Esophagus (tissue), 2 donors: ENCODE measurements at places on chromosomes 7 and 10. TPM values are rescaled to one million over a fixed set of nuclear protein-coding genes. Genes with fewer than 3 reads are reported as not detected.

Gene GHRHR
- polyA plus RNA-seq, result not detected

Gene MPP7
- 19.7 TPM for polyA plus RNA-seq

Gene CPA1
- 0.20 TPM for polyA plus RNA-seq

Gene SH2D4B
- polyA plus RNA-seq, result not detected

Gene PNLIPRP1
- 0.29 TPM for polyA plus RNA-seq

Gene ARHGEF35
- 20.0 TPM for polyA plus RNA-seq

Gene AHR
- polyA plus RNA-seq, result 4.7 TPM

Gene CLEC5A
- 0.78 TPM for polyA plus RNA-seq

Gene ITIH5
- 2.6 TPM for polyA plus RNA-seq

Gene MYPN
- polyA plus RNA-seq, result not detected

Gene CRPPA
- 0.12 TPM for polyA plus RNA-seq

Gene OIT3
- 0.04 TPM for polyA plus RNA-seq

Gene NEUROG3
- not detected for polyA plus RNA-seq

Gene LZTS2
- 34.9 TPM for polyA plus RNA-seq

Gene TMEM225B
- polyA plus RNA-seq, result 0.96 TPM

Gene CEP55
- polyA plus RNA-seq, result 8.3 TPM

Gene KIF20B
- polyA plus RNA-seq, result 3.6 TPM
